ENCODE measurements at places on chromosomes 12 and 14. TPM values are rescaled to one million over a fixed set of nuclear protein-coding genes. Genes with fewer than 3 reads are reported as not detected.

GRCh38 chr14:100416921-100417860, 94.1 kb downstream of the SLC25A47 start:
- H3K36me3 ChIP-seq, result no peaks in the 10 kb centered on the region
- no peaks in the 10 kb centered on the region for H3K27me3 ChIP-seq
- H3K27ac ChIP-seq, result no peak overlapping the region
- no peak overlapping the region for H3K4me3 ChIP-seq
- no peak for DNase-seq
- no peaks in the 10 kb centered on the region for H3K4me1 ChIP-seq

GRCh38 chr12:49439042-49439441, 71.8 kb downstream of the SPATS2 start:
- H3K36me3 ChIP-seq, result no peaks in the 10 kb centered on the region
- H3K27me3 ChIP-seq, result no peaks in the 10 kb centered on the region
- no peak overlapping the region for H3K4me3 ChIP-seq
- H3K4me1 ChIP-seq, result no peaks in the 10 kb centered on the region
- no peak for DNase-seq

DNA sequence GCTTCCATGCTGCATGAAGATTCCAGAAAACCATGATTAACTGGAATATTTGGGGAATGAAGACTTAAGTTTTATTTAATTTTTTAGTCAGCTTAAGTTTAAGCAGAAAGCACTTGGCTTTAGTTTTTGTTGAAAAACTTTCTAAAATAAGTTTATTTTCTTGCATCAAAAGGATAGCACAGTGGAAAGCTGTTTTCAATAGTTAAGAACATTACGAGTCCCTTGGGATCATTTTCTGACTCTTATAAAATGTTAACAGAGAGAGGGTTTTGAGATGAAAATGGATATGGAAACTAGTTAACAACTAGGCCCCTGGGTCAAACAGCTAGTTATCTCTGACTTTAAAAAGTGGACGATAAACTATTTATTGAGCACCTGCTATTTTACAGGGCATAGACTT, 181.9 kb upstream of the SLC38A2 start:
- H3K27ac ChIP-seq, result no peak overlapping the region
- H3K36me3 ChIP-seq, result no peaks in the 10 kb centered on the region
- no peak overlapping the region for H3K4me3 ChIP-seq
- no peak for DNase-seq

DNA sequence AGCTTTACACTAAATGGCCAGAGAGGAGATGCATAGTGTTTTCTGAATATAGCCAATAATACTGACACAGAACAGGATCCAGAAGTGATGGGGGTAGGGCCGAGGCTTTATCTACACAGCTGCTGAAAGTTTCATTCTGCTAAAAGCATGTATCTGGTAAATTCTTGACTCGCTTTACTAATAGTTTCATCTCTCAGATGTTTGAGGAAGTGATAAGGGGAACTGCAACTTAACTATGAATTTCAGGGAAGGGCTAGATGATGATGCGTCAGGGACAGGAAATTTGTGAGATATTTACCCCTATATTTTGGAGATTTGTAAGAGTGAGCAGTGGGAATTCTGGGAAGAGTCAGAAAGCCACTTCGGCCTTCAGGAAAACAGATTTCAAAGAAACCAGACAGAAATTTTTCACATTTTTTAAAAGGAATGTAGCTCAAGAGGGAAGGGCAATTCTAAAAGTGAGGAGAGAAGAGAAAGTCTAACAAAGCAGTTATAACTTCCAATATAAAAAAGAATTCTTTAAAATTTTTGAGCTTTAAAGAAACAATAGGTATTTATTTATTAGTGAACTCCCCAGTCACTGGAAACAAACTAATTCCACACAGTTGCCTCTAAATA, 243.1 kb downstream of the BCAT1 start:
- no peak overlapping the region for H3K27ac ChIP-seq
- H3K36me3 ChIP-seq, result no peaks in the 10 kb centered on the region
- no peak overlapping the region for H3K4me3 ChIP-seq

DNA sequence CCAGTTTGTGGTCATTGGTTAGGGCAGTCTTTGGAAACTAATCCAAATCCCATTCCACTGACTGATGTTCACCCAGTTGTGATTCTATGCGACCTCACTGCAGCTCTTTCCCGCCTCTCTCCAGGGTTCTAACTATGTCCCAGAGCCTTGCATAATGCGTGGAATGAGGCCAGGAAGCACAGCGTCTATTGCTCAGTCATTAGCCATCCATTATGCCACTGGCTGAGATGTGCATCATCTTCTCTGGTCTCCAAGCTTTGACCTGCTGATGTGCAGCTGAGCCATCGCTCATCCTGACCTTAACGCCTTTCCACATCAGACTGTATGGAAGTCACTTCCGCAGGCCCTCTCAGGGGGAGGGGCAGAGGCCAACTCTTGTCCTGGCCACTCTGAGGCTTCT, 115.4 kb upstream of the VRK1 start:
- no peak overlapping the region for H3K27ac ChIP-seq
- no peaks in the 10 kb centered on the region for H3K4me1 ChIP-seq
- no peak for DNase-seq
- no peak overlapping the region for H3K4me3 ChIP-seq
- no peaks in the 10 kb centered on the region for H3K27me3 ChIP-seq
- H3K36me3 ChIP-seq, result no peaks in the 10 kb centered on the region

Gene CCDC177
- total RNA-seq, result not detected

Gene NABP2
- 19.5 TPM for total RNA-seq
